ENCODE measurements at places on chromosomes 7 and 10.

GRCh38 chr10:1465993-1466764 is 271.1 kb downstream of the ADARB2 start:
- DNase-seq: no peak

GRCh38 chr7:32489788-32490126 is 423 bp downstream of the LSM5 start:
- DNase-seq: no peak

DNA sequence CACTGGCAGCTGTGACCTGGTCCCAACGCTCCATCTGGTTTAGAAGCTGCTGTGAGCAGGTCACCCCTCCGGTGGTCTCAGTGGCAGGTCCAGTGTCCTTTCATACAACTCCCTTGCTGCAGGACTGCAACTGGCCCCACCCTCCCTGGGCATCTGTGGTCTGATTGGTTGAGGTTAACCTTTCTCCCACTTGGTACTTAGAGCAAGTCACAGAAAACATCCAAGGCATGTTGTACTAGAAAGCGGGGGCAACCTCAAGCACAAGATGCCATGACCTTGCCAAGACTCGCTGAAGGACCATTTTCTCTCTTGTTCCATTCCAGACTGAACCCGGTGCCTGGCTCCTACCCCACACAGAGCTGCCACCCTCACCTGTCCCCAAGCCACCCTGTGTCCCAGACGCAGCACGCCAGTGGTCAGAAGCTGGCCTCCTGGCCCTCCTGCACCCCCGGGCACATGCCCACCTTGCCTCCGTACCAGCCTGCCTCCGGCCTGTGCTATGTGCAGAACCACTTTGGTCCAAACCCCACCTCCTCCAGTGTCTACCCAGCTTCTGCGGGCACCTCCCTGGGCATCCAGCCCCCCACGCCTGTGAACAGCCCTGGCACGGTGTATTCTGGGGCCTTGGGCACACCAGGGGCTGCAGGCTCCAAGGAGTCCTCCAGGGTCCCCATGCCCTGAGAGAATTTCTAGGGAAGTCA is 9.0 kb downstream of the RHBDD2 start:
- DNase-seq: no peak

- DNase-seq: no peak
These were observed 4.0 kb upstream of the BRAF start for GRCh38 chr7:140928491-140929309.

- DNase-seq: no peak
These were observed 87.1 kb downstream of the KAT6B start for GRCh38 chr10:74913377-74913979.

GRCh38 chr10:132846631-132847415 is 60.9 kb upstream of the NKX6-2 start:
- no peak for DNase-seq

GRCh38 chr10:11444531-11445228 is 166.8 kb downstream of the USP6NL start:
- DNase-seq: no peak

DNA sequence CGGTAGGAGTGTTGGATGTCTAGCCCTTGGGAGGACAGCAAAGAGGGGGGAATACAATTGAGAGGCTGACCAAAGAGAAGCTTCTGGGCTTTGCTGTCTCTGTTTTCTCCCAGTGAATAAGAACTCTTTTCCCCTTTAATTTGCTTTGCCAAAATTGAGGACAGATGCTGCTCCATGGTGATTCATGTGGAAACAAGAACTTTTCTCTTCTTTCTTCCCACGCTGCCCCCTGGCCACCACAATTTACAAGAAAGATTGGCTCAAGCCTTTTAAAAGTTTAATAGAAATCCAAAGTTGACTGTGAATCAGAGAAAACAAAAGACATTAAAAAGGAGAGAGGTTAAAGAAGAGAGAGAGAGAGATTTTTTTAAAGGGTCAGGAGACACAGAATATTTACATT is 49.0 kb downstream of the PRR15 start:
- DNase-seq: no peak

DNA sequence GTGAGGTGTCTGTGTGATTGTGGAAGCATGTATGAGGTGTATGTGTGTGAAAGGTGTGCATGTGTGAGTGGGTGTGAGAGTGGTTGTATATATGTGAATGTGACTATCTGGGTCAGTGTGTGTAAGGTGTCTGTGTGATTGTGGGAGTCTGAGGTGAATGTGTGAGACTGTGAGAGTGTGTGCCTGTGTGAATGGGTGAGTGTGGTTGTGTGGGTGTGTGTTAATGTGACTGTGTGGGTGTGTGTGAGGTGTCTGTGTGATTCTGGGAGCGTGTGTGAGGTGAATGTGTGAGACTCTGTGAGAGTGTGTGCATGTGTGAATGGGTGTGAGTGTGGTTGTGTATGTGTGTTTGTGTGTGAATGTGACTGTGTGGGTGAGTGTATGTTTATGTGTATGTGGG is 385.1 kb downstream of the TCERG1L start:
- no peak for DNase-seq

- DNase-seq: no peak
These were observed 223.1 kb downstream of the CUX1 start for GRCh38 chr7:102040569-102040968.

DNA sequence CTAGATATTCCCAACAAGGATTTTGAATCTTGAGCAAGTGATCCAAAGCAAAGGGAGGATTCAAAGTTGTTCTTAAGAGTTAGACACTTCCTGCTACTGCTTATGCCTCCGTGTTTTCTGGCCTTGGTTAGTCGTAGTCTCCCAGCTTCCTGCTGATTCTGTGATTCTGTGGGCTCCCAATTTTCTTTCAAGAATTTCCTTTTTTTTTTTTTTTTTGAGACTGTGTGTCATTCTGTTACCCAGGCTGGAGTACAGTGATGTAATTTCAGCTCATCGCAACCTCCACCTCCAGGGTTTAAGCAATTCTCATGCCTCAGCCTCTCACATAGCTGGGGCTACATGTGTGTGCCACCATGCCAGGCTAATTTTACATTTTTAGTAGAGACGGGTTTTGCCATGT is 4.4 kb upstream of the ITGB8 start:
- no peak for DNase-seq

DNA sequence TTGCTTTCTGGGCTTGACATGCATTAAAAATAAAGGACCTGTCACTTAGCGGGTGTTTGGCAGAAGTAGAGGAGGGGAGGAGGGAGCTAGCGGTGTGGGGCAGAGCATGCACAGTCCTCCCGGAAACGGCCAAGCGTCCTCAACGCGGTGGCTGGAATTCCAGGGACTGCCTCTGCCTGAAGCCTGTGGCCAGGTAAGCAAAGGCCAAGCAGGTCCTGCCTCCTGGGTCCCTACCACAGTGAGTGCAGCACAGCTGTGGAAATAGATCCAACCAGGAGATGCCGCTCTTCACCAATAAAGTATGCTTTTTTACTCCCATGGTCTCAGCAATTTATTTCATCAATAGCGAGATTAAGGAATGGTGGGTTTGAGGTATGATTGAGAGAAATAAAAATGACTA is 323.4 kb downstream of the WDR37 start:
- DNase-seq: no peak

DNA sequence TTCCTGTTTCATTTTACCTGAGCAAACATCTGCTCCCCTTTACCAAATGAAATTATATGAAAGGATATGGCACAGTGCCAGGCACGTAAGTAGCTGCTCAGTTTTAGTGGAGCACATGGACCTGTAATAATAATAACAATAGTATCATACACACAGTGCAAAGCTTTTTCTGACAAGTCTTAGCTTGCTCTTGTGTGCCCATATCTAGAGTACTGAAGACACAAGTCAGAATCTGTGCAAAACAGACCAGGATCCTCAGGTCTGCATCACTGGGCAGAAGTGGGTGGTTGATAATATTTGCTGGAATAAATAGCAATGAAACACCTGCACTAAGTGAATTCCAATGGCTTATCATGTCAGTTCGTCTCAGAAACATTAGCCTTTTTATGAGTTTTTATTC is 85.5 kb upstream of the DKK1 start:
- DNase-seq: no peak

DNA sequence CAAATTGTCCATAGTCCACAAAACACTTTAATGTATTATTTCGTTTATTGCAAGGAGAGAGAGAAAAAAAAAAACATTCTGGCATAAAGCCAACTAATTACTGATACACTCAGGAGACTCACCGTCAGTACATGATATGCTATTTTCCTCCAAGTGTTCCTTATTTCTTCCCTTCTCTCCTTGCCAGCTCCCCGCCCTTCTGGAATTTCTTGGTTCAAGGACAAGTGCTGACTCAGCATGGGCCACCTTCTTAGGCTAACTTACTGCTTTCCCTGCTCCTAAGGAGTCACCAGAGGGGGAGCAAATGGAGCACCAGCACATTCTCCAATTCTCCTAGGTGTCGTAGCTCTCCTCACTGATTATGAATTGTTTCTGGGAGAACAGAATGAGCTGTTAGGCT is 133.8 kb upstream of the HDAC9 start:
- DNase-seq: peak; percentile 41

All from Daoy (cell line).